ENCODE measurements at places on chromosomes 4 and X. TPM values are rescaled to one million over a fixed set of nuclear protein-coding genes. Genes with fewer than 3 reads are reported as not detected.

DNA sequence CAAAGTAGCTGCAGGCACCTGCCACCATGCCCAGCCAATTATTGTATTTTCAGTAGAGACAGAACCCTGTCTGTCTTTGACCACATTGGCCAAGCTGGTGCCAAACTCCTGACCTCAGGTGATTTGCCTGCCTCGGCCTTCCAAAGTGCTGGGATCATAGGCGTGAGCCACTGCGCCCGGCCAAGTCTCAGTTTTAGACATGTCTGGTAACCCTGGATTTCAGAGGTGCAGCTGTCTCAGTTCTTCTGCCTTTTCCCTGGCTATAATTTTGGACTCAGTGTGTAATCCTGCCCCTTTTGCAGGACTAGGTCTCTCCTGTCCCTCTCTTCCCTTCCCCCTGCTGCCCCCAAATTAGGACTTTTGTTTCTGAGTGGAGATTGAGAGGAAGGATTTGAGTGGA is 46.6 kb downstream of the FAM193A start:
- DNase-seq = no peak

The GLA gene
- total RNA-seq = 16.9 TPM

The HSD17B13 gene
- total RNA-seq = 1.1 TPM

- no peak for DNase-seq
Observed at GRCh38 chrX:123049071-123049625, 134.9 kb upstream of the GRIA3 start.

GRCh38 chrX:23509256-23509655 is 158.0 kb upstream of the PRDX4 start:
- DNase-seq = no peak

- no peak for DNase-seq
Observed at GRCh38 chr4:141801558-141801957, 165.2 kb downstream of the IL15 start.

GRCh38 chr4:110830461-110830860 is 207.6 kb upstream of the PITX2 start:
- no peak for DNase-seq

DNA sequence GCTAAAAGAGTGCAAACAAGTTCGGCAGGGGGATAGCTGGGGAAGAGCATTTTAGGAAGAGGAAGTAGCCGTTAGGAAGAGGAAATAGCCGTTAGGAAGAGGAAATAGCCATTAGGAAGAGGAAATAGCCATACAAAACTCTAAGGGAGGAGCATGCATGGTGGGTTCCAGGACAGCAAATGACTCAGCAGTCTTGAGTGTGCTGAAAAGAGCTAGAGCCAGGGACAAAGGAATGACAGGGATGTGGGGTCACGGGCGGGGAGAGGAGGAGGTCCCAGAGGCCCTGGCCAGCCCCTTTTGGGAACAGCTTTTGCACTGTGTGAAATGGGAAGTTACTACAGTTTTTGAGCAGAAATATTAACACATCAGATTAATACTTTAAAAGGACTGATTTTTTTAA is 882.6 kb downstream of the TRIML1 start:
- no peak for DNase-seq

The VCX3A gene
- not detected for total RNA-seq

The MOSPD2 gene
- 10.9 TPM for total RNA-seq
